ENCODE measurements at places on chromosomes 11 and 22. TPM values are rescaled to one million over a fixed set of nuclear protein-coding genes. Genes with fewer than 3 reads are reported as not detected.

DNA sequence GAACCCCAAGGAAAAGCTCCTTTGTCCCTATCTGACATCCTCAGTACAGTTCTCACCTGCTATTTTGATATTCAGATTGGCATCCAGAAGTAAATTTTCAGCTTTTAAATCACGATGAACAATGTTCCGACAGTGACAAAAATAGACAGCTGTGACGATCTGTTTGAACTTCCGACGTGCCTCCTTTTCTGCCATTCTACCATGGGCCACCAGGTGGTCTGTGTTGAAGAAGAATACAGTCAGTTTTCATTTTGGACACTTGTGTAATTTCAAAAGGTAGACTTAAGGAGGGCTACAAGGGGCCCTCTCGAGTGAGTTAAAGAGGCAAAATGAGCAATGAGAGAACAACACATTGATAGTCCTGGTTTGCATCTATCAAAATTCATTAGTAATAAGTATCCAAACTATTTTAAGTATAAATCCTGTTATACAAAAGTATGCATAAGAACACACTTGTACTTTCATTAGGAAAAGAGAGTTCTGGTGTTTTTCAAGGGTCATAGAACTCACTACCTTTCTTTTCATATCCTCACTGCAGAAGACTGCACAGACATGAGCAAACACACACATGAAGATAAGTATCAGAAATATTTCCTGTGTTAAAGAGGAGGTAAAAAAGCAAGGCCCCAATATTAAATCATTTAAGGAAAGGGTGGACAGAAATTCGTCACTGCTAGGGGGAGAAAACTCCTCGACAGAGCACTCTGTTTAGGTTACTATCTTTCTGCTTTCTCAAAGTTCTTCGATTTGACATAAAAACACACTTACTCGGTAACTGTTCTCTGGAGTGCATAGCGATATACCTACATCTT, 89.9 kb upstream of the APOA1 start:
- DNase-seq: no peak
- no peak overlapping the region for H3K4me3 ChIP-seq
- H3K27ac ChIP-seq: no peak overlapping the region
- no peaks in the 10 kb centered on the region for H3K36me3 ChIP-seq
- peaks cover 1% of the 10 kb centered on the region for H3K27me3 ChIP-seq
- H3K4me1 ChIP-seq: peaks cover 30% of the 10 kb centered on the region

GRCh38 chr11:73210916-73211667, 7.0 kb upstream of the P2RY2 start:
- no peak overlapping the region for H3K4me3 ChIP-seq
- H3K27ac ChIP-seq: no peak overlapping the region
- H3K4me1 ChIP-seq: peaks cover 11% of the 10 kb centered on the region
- no peak for DNase-seq

DNA sequence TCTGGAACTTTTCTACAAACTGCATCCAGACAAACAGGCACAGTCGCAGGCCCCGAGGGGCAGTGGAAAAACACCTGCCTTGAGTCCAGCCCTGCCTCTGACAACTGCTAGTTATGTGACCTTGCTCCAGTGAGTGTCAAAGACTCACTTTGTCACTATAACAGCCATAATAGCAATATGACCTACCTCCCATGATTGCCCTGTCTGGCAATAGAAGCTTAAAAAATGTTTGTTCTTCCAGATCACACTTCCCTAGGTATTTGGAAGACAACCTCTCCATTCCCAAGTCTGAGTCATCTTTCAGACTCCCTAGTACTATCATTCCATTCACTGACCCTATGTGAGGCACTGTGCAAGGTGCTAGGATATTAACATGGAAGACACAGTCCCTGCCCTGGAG, 74.5 kb downstream of the RPL27A start:
- H3K27me3 ChIP-seq: peaks cover 2% of the 10 kb centered on the region
- peak; percentile 39 for DNase-seq
- peak overlapping the region; percentile 5 for H3K4me3 ChIP-seq

DNA sequence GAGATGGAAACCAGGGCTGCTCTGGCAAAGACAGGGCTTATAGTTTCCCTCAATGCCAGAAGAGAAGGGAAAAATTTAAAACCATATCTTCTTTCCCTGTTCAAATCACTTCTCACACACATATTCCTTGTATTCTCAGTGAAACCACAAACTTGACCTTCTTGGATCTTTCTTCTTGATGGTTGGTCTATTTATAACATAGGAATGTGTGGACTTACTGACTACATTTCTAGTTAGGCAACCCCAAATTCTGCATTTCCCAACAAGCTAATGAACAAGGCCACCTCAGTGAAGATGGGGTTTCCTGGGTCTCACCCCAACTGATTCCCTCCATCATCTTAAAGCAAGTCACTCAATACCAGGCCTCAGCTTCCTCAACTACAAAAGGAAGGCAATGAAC, 3.8 kb upstream of the QSER1 start:
- no peaks in the 10 kb centered on the region for H3K36me3 ChIP-seq
- no peak overlapping the region for H3K27ac ChIP-seq
- H3K27me3 ChIP-seq: peaks cover 3% of the 10 kb centered on the region
- H3K4me3 ChIP-seq: peak overlapping the region; percentile 15
- peaks cover 28% of the 10 kb centered on the region for H3K4me1 ChIP-seq
- DNase-seq: peak; percentile 78

DNA sequence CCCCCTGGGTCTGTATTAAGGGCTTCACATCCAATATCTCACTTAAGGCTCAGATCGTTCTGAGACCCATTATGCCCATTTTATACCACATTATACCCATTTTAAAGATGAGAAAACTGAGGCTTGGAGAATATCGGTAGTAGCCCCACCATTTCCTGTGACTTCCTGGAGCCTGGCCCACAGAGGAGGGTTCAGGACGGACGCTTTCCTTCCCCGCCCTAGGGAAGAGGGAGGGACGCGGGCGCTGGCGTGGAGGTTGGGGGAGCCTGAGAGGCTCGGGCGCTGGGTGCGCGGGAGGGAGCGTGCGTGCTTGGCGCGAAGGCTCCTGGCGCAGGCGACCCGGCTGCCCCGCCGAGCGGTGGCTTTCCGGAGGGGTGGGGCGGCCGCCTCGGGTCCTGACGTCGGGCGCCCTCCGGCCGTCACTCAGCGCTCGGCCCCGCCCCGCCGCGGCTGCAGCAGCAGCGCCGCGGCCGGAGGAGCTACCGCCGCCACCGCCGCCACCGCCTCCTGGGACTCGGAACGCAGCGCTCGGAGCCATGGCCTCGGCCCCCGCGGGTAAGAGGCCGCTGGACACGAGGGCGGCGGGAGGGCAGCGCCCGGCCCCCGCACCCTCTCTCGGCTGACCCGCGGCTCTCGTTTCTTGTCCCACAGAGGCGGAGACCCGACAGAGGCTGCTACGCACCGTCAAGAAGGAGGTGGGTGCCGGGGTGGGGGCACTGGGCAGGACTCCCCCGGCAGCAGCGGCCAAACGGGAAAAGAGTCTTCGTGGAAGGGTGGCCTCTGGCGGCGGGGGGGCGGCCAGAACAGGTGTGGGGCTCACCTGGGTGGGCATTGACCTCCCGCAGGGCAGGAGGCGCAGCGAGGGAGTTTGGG, at the start of gene SGSM1:
TSS of gene SGSM1 (plus strand) at position 422 of the 873 bp plus-strand sequence. CDS start at position 537, 115 bp downstream.
- H3K27me3 ChIP-seq: peaks cover 24% of the 10 kb centered on the region
- H3K36me3 ChIP-seq: no peaks in the 10 kb centered on the region
- H3K4me1 ChIP-seq: no peaks in the 10 kb centered on the region
- no peak for DNase-seq
- no peak within 1 kb of the TSS for H3K4me3 ChIP-seq

GRCh38 chr11:72584293-72584938, 89.8 kb downstream of the PDE2A start:
- DNase-seq: no peak
- no peak overlapping the region for H3K27ac ChIP-seq
- no peak overlapping the region for H3K4me3 ChIP-seq
- H3K27me3 ChIP-seq: peaks cover 52% of the 10 kb centered on the region
- no peaks in the 10 kb centered on the region for H3K36me3 ChIP-seq

DNA sequence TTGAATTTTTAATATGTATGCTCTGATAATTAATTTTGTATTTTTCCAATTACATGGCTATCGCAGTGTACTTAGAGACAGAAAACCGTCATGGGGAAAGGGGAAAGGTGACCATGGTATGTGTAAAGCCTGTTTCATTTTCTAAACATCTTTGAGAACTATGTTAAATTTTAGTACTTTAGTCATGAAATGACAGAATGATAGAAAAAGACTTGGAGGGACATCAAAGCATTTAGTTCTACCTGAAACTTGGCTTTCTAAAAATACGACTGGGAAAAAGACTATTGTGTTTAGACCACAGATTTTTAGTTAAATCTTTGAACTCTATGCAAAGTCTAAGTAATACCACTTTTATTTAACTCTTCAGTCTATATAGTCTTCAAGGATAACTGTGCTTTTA, 54.1 kb downstream of the MAML2 start:
- no peaks in the 10 kb centered on the region for H3K27me3 ChIP-seq
- H3K4me1 ChIP-seq: peaks cover 49% of the 10 kb centered on the region
- H3K4me3 ChIP-seq: no peak overlapping the region
- DNase-seq: no peak
- H3K36me3 ChIP-seq: peaks cover 40% of the 10 kb centered on the region

- DNase-seq: no peak
- H3K4me3 ChIP-seq: no peak overlapping the region
- no peaks in the 10 kb centered on the region for H3K36me3 ChIP-seq
- H3K4me1 ChIP-seq: no peaks in the 10 kb centered on the region
- H3K27ac ChIP-seq: no peak overlapping the region
Measured at GRCh38 chr22:17489101-17489500, 74.2 kb upstream of the SLC25A18 start.

GRCh38 chr11:66293777-66294625, 2.3 kb downstream of the TMEM151A start:
- peaks cover 19% of the 10 kb centered on the region for H3K4me1 ChIP-seq
- peaks cover 18% of the 10 kb centered on the region for H3K27me3 ChIP-seq
- H3K27ac ChIP-seq: no peak overlapping the region
- DNase-seq: no peak

- H3K36me3 ChIP-seq: peaks cover 15% of the 10 kb centered on the region
- H3K4me3 ChIP-seq: no peak overlapping the region
- no peaks in the 10 kb centered on the region for H3K27me3 ChIP-seq
Measured at GRCh38 chr11:46445920-46446771, 54.6 kb upstream of the CHRM4 start.

GRCh38 chr11:131845255-131845654, 474.8 kb downstream of the NTM start:
- no peak for DNase-seq
- peaks cover 18% of the 10 kb centered on the region for H3K27me3 ChIP-seq
- H3K27ac ChIP-seq: no peak overlapping the region
- no peaks in the 10 kb centered on the region for H3K4me1 ChIP-seq
- H3K36me3 ChIP-seq: no peaks in the 10 kb centered on the region

DNA sequence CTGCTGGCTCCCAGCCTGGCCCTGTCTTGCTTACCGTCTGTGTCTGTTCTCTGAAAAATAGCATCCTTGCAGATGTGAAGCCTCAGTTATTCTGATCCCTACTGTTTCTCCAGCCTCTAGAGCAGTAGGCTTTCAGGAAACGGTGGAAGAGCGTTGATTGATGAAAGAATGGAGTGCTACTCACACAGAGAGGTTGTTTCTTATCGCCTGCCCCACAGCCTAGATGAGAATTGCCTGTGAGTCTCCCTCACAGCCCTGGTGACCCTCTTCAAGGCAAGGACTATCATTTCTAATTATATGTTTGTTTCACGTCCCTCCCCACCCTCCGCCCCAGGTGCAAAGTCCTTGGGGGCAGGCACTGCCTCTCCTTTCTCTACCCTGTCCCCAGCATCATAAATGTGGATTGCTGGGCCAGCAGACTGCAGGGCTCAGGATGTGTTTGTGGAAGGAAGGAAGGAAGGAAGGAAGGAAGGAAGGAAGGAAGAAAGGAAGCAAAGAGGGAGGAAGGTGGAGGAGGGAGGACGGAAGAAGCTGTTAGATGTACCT, 575.3 kb upstream of the B3GAT1 start:
- DNase-seq: no peak
- H3K4me3 ChIP-seq: no peak overlapping the region
- peaks cover 19% of the 10 kb centered on the region for H3K36me3 ChIP-seq
- no peak overlapping the region for H3K27ac ChIP-seq
- no peaks in the 10 kb centered on the region for H3K4me1 ChIP-seq

GRCh38 chr22:32535531-32536190, 61.0 kb downstream of the FBXO7 start:
- H3K4me1 ChIP-seq: peaks cover 48% of the 10 kb centered on the region
- H3K27me3 ChIP-seq: peaks cover 2% of the 10 kb centered on the region
- H3K27ac ChIP-seq: no peak overlapping the region
- no peak for DNase-seq
- no peaks in the 10 kb centered on the region for H3K36me3 ChIP-seq

DNA sequence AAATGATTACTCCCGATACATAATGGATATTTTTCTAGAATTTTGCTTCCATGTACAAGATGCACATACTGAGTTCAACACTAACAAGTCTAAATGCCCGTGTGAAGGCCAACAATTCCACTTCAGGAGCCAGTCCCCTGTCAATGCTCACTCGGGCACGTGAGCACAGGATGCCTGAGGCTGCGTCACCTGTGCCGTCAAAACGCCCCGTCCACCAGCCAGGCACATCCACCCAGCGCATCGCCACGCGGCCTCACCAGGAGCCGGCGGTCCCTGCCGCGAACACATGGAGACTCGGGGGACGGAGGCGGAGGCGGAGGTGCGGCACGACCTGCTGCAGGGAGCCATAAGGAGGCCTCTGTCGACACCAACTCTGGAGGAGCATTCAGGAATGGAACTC, 9.8 kb downstream of the TOLLIP start:
- peaks cover 3% of the 10 kb centered on the region for H3K36me3 ChIP-seq
- H3K27me3 ChIP-seq: 0 out of 2 replicates have a peak, but pooled peaks cover 1% of the 10 kb centered on the region
- DNase-seq: no peak
- H3K27ac ChIP-seq: no peak overlapping the region
- H3K4me1 ChIP-seq: no peaks in the 10 kb centered on the region

HTR3A gene
- total RNA-seq: not detected

CRYBB1 gene
- not detected for total RNA-seq

IGLL1 gene
- total RNA-seq: not detected

C11orf86 gene
- not detected for total RNA-seq

FOSL1 gene
- total RNA-seq: 207 TPM

DTX4 gene
- 3.8 TPM for total RNA-seq
